Stimulated activated naive CD4-positive, alpha-beta T cell (primary cell): ENCODE measurements at places on chromosomes 4 and X.

GRCh38 chrX:39309721-39310152, 508.5 kb downstream of the MID1IP1 start:
- DNase-seq, result peak; percentile 63

GRCh38 chr4:184261246-184261645, 43.6 kb upstream of the ENPP6 start:
- no peak for DNase-seq

DNA sequence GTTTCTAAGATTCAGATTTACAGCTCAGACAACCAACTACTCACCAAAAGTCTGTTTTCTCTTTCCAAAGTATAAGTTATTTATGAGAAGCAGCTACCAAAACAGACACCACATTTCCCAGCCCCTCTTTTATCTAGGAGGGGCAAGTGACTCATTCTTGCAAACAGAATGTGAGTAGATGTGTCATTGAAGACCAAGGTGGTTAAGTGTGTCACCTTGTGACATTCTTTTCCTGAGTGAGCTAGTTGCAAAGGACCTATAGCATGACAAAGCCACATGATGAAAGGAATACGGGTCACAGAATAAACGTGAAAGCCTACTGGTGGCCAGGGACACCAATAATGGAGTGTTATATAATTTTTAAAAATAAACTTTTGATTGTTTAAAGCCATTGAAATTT, 50.0 kb downstream of the SLC7A11 start:
- no peak for DNase-seq

DNA sequence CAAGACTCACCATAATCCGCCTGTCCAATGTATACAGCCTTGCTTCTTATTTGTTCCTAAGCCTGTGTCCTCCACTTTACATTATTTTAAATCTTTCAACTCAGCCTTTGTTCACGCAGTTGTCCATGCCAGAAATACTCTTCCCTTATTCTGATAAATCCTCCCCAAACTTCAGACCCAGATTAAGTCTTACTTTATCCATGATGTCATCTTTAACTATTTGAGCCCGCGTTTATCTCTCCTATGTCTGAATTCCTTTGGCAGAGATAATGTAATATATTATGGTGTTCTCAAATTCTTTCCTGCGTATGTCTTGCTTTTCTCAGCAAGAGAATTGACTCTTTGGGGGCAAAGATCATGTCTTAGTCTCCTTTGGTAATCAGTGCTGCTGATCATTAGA, 129.6 kb downstream of the LUZP4 start:
- no peak for DNase-seq

DNA sequence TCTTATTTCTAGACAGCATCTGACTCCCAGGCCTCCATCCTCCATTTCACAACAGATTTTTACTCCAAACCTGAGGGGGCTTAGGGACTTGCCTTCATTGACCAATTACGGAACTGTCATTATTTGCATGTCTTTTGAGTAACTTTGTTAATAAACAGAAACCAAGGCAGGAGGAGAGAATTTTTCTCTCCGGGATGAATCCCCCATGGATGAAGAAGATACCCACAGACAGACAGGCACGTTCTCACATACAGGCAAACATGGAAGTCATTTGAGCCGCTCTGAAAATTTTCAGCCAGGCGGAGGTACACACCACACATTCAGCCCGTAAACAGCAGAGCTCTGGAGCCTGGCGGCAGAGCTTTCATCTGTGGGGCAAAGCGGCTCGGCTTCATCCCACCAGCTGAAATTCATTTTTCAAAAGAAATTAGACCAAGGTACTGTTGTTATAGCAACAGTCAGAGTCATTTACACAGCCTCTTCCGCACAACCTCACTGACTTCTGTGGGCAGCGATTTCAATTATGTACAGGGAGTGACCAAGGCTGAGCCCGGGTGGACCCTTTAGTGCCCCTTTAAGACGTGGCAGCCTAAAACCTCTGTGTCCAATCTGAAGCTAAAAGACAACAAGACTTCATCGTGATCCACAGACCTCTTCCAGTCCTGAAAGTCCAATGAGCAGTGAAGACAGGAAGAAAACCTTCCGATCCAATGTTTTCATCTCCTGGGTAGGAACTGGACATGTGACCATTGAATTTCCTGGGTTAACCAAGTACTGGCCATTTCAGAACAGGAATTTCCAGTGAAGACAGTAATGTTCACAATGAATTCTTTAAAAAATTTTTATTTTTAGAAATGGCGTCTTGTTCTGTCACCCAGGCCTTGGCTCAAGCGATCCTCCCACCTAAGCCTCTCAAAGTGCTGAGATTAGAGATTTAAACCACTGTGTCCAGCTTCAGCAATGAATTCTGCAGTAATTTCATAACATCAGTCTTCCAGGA, 237.0 kb downstream of the MGST2 start:
- no peak for DNase-seq

DNA sequence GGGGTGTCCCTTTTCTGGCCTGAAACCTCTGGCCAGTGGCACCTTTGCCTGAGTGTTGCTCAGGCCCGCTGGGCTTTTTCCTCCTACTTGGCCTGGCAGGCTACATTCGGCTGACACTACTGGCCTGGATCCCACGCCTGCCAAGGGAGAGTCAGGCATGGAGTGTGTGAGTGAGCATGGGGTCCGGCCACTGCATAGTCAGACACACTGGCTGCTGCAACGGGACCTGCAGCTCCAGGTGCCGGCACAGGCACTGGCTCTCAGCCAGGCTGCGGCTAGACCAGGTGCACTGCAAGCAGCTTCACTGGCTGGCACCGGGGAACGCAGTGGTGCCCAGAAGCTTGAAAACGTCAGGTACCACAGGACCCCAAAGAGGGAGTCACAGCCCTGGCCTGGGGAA, 434.9 kb downstream of the ARHGAP24 start:
- DNase-seq, result no peak

DNA sequence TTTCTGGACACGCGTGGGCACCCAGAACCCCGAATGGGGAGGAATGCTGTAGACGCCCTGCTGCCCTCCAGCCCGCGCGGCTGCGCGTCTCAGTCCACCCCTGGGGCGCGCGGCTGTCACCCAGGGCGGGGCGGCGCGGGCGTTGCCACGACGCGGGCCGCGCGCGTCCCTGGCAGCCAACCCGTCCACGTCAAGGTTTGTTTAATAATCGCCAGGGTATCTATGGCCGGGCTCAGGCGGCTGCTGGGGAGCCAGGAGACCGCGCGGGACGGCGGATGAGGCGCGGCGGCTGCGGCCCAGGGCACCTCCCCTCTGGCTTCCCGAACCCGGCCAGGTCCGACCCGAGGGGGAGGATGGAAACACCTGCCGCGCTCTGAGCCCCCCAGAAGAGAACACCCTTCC, at the start of gene SPATA18:
Gene SPATA18, plus strand, starts transcription at position 92 of the 402 bp plus-strand sequence. CDS start 401 bp downstream, outside the sequence.
- no peak for DNase-seq

GRCh38 chr4:46329118-46329976, 60.6 kb downstream of the GABRA2 start:
- no peak for DNase-seq

- DNase-seq, result no peak
These were observed 587.5 kb upstream of the MAGEB2 start for GRCh38 chrX:29627833-29628232.

DNA sequence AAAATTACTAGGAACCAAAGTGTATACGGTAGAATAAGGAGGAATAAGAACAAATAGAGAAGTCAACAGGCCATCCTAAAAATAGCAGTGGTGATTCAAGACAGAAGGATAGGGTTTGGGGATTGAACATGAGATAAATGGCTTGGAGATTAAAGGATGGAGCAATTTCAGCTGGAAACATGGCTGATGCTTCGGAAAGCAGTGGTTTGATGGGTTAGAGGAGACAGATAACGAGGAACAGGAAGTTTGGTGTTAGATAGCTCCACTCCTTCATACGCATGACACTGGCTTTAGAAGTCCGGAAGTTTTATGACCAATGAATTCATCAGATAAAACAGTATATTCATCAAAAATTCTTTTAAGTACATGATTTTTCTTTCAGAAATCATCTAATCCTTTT, 70.8 kb upstream of the GALNTL6 start:
- no peak for DNase-seq

GRCh38 chr4:17664755-17665154, 50.3 kb downstream of the MED28 start:
- DNase-seq, result no peak

DNA sequence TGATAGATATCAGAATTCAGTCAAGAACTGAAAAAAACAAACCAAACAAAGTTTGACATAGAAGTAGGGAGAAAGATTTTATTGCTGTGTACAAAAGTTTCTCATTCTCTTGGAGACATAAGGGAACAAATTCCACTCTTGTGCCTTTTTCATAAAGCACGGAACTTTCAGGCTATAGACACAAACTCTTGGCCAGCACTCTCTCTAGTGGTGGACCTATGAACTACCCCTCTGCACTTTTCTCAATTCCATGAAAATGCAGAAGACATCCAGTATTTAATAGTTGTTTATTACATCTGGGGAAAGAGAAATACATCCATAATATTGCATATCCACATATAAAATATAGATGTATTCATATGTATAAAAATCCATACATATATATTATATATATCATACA, 291.6 kb upstream of the HS3ST1 start:
- DNase-seq, result no peak

DNA sequence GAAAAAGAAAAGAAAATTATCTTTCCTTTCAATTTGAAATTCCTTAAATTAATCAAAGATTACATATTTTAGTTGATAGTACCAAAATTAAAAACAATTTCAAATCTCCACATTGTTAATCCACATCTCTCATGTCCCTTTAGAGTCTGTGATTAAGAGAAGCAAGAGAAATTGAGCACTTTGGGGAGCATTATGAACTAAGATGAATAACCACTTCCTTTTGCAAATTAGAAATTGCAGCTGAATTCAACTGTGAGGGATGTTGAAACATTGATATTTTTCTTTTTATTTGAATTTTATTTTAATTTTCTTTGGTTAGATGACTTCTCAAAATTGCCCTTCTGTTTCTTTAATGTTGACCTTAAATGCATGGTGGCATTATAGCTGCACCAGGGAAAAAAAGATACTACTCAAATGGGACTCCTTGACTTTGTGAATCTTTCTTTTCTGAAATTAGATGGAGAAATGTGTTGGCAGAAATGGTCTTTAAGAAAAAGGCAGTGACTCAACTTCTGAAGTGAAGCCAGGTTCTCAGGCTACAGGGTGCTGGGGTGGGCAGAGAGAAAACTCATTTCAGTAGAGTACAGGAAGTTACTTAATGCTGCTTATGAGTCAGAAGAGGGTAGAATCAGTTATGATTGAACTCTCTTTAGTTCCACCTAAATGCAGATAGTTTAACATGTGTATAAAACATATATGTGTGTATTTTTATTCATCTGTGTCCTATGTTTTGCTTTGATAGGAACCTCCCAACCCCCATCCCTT, 92.0 kb upstream of the TNIP3 start:
- DNase-seq, result peak; percentile 28

DNA sequence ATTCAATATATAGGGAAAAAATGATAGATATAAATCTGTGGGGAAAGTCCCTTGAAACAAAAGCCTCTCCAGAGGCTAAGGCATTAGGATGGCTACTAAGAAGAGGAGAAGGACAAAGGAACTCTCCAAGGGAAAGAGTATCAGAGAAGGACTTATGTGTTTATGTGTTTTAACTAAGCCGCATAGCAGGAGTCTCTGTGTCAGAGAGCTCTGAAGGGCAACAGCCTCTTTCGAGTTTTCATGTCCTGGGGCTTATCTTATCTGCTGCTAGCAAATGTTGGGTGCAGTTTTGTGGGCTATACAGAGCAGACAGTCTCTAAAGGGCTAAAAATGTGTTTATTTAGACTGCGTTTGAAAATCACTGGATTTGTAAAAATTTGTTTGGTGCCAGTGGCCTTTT, 1145.6 kb upstream of the DIAPH2 start:
- DNase-seq, result no peak

DNA sequence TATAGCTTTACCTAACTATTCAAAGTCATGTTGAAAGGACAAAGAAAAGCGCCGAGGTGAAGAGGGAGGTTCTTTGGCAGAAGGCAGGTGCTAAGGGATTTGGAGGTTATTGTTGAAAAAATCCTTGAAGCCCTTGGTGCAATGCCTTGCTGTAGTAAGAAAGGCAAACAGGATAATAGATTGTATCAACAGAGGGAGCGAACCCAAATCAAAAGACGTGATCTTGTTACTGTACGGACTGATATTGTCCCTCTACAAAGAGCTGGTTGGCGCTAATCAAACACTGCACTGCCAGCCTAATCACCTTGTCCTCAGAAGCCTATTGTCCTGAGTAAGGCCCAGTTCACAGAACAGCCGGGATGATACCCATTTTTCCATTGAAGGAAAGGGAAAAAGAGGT, 182.9 kb downstream of the ZIC3 start:
- DNase-seq, result no peak

- peak; percentile 57 for DNase-seq
These were observed 512 bp upstream of the ANTXR2 start for GRCh38 chr4:80073473-80074008.

DNA sequence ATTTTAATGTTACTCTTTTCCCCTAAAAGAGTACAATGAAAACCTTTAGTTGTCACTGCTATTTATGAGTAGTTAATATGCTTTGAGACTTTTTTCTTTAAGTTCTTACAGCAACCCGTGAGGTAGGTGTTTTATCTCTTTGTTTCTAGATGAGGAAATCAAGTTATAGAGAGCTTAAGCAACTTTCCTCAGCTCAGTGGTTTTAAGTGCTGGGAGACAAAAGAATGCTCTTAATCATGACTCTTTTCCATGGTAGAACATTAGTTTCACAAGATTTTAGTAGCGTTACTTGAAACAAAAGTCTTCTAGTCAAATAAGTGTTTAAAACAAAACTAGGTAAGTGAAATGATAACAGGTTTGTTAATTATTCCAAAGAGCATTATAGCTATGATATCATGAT, 354.7 kb upstream of the PITX2 start:
- DNase-seq, result no peak

- peak; percentile 49 for DNase-seq
These were observed 2.0 kb downstream of the RAPGEF2 start for GRCh38 chr4:159104694-159105414.

DNA sequence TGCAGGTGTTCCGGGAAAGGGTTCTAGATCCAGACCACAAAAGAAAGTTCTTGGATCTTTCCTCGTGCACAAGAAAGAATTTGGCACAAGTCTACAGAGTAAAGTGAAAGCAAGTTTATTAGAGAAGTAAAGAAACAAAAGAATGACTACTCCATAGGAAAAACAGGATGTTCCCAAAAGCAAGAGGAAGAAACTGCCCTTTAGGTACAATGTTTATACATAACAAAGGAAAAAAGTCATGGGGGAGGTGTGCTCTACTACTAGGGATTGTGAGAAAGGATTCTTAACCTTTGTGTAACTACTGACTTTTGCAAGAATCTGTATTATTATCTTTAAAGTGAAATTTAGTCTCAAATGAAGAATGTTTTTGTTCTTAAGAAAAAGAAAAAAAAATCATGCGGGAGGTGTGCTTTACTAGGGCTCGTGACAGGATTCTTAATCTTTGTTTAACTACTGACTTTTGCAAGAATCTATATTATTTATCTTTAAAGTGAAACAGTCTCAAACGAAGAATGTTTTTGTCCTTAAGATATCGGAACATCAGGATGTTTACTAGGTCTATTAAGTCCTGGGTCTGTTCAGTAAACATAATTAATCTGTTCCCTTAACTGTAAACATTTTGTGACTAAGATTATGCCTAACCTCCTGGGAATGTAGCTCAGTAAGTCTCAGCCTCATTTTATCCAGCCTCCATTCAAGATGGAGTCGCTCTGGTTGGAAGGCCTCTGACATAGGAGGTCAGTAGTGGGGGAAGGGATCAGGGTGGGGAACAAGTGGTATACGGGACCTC, 110.4 kb upstream of the BEND4 start:
- DNase-seq, result no peak

GRCh38 chr4:72805284-72805683, 236.3 kb upstream of the ADAMTS3 start:
- no peak for DNase-seq
